RPMI7951 (cell line): ENCODE measurements at places on chromosomes 4 and X. TPM values are rescaled to one million over a fixed set of nuclear protein-coding genes. Genes with fewer than 3 reads are reported as not detected.

GRCh38 chr4:156493858-156494257 lies 477.7 kb downstream of the PDGFC start:
- no peak for DNase-seq

- no peak for DNase-seq
Measured at GRCh38 chr4:101967697-101968346, 177.3 kb downstream of the BANK1 start.

Gene ETDA
- total RNA-seq, result not detected in 2 replicates

Gene RS1
- total RNA-seq, result not detected in 2 replicates

- no peak for DNase-seq
Measured at GRCh38 chr4:109432203-109432602, 1.4 kb upstream of the SEC24B start.
